ENCODE measurements at places on chromosomes 11 and 22. TPM values are rescaled to one million over a fixed set of nuclear protein-coding genes. Genes with fewer than 3 reads are reported as not detected.

Gene MS4A6E
- total RNA-seq = not detected

Gene YAP1
- total RNA-seq = 33.2 TPM

Gene ANO1
- 0.09 TPM for total RNA-seq

Gene P2RY2
- total RNA-seq = 4.0 TPM

Gene PLAAT5
- total RNA-seq = not detected

Gene RBMXL2
- 0.18 TPM for total RNA-seq

Gene NOX4
- total RNA-seq = 19.8 TPM

All from endothelial cell of coronary artery (primary cell).